GM12891 (cell line): ENCODE measurements at places on chromosomes 13 and 19.

- DNase-seq = no peak
Measured at GRCh38 chr13:113275387-113275786, 21.7 kb upstream of the LAMP1 start.

DNA sequence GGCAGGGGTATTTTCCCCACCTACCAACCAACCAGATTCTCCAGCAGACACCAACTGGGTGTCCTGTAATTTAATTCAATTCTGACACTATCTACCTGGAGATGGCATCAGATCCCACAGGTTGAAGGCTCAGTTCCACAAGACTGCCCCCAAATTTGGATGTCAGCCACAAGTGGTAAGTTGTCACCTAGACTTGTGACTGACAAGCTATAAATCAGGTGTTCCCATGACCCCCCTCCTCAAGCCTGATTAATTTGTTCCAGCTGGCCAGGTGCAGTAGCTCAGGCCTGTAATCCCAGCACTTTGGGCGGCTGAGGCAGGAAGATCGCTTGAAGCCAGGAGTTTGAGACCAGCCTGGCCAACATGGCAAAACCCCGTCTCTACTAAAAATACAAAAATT is 10.6 kb upstream of the HAUS5 start:
- DNase-seq = no peak

- no peak for DNase-seq
Measured at GRCh38 chr13:97364031-97364430, 69.9 kb upstream of the RAP2A start.

GRCh38 chr13:72504131-72504841 is 223.1 kb downstream of the MZT1 start:
- DNase-seq = no peak
